Smooth muscle cell of trachea (primary cell): ENCODE measurements at places on chromosomes 11 and 22. TPM values are rescaled to one million over a fixed set of nuclear protein-coding genes. Genes with fewer than 3 reads are reported as not detected.

Gene B4GALNT4
- total RNA-seq, result 3.3 and 4.7 TPM in 2 replicates

Gene FAM227A
- 1.2 and 2.0 TPM in 2 replicates for total RNA-seq

Gene OR10A2
- total RNA-seq, result not detected in 2 replicates

Gene RASSF10
- total RNA-seq, result not detected in 2 replicates

Gene OR8B12
- total RNA-seq, result not detected in 2 replicates

Gene SLC22A12
- not detected in 2 replicates for total RNA-seq

Gene DUSP8
- total RNA-seq, result 0.33 and 0.87 TPM in 2 replicates
